ELF-1 (cell line): ENCODE measurements at places on chromosomes 7 and 10.
A peak's percentile ranks its signal among the peaks of the same experiment; 100 is the strongest.

GRCh38 chr10:44788147-44789129 is 122.7 kb upstream of the TMEM72 start:
- no peak for DNase-seq

DNA sequence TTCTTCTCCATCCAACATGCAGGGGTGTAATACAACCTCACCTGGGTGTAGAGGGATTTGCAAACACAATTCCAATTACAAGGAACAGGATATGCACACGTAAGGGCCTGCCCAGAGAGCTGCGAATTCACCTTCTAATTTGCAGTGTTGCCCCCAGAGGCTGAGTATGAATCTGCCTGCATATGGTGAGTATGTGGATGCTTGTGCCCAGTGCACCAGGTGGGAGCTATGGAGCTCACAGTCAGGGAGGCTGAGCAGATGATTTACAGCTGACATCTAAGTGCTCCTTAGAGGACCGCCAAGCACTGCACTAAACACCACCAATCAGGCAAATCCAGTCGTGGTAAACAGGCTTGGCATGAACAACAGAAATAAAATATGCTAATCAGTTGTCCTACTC is 132.0 kb downstream of the RELN start:
- DNase-seq = no peak

DNA sequence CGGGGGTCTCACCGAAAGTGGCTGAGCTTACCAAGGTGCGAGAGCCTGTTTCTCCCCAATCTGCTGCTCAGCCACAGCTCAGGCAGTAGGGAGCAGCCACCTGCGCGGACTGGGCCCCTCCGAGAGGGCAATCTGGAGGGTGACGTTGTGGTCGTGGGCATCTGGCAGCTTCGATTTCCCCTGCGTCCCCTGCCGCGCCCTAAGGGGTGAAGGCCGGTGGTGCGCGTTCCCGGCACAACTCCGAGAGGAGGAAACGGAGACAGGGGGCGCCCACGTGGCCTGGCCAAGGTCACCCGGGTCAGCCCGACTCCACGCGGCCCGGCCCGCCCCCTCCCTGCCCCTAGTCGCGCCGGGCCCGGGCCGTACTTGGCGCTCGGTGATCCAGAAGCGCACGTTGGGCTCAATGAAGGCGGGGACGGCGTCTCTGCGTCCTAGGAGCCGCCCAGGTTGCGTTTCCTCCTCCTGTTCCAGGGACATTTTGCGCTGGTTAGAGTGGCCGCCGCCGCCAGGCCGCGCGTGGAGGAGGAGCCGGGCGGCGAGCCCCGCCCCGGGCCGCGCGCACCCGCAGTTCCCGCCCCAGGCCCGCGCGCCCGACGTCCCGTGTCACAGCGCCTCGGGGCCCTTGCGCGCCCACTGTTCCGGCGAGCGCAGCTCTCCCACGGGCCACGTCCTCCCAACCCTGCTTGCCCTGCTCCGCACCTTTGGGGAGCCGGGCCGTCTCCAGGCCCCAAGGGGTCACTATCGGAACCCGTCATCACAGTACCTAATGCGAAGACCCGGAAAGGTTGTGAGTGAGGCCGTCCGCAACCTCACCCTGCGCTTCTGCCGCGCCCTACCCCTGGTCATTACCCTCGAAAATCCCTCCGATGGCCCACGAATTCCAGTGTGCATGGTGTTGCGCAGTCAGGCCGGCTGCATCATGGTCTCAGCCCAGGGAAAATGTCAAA is at the start of gene SFXN4:
Gene SFXN4, minus strand, starts transcription at position 544 of the 947 bp plus-strand sequence. Its CDS starts 67 bp downstream, at position 477.
- peak; percentile 69 for DNase-seq

DNA sequence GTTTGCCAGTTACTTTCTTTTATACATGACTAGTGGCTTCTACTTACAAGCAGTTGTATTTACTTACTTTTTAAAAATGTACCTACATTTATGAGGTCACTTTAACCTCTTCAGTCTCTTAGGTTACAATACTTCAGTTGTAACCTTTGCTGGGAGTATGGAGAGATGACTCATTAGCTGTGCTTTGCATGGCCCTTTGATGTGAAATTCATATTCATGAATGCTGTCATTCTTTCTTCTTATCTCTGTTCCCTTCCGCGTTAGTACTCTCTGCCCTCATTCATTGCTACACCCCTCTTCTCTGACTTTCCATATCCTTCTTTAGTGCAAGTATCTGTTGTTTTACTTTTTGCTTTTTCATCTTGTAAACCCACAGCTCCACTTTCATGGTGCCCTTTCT is 164.3 kb downstream of the BMPER start:
- no peak for DNase-seq

GRCh38 chr10:69716711-69717560 is 84.8 kb upstream of the COL13A1 start:
- peak; percentile 78 for DNase-seq

DNA sequence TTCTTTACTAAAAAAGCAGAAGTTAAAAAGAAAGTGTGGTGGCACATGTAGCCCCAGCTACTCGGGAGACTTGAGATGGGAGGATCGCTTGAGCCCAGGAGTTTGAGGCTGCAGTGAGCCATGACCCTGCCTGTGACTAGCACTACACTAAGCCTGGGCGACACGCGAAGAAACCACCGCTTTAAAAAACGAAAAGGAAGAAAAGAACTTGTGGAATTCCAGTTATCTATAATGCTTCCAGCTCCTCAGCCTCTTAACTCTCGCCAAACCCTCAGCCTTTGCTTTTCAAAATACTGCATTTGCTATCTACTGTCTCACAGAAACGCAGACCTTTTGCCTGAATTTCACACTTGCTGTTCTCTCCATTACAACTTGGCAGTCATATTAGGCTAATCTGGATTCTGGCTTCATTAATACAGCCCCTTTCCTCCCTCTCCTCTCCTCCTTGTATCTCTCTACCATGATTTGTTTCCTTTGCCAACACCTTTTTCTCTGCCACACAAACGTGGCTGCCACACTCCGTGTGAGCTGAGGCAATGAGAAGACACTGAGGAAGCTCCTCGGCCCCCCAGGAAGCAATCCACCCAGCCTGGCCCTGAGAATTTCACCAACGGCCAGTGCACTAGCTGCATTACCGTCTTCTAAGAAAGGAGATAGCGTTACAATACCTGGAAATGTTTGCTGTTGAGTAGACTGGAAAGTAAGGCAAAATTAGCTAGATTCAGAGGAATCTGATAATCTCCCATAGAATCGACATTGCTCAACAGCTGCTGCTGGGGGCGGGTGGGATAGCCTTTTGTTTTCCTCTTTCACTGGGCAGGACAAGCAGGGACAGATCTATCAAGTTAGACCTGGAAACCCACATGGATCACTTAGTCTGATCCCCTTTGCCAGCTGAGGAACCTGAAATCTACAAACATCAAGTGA is 37.2 kb downstream of the CALML5 start:
- peak; percentile 37 for DNase-seq

DNA sequence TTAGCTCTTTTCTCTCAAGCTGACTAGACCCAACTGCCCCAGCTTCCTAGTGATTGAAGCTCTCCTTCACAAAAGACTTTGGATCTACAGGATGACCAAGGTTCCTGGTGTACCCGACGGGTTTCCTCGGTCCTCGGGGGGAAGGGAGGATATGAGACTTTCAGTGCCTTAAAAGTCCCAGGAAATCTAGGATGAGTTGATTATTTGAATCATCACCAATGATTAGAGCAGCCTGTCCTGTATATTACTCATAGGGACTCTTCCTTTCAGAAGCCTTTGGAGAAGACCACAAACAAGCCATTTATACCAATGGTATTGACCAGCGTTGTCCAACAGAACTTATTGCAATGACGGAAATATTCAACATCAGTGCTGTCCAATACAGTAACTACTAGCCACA is 6.1 kb upstream of the ACTA2 start:
- DNase-seq = no peak

GRCh38 chr7:88818552-88818951 is 23.0 kb upstream of the TEX47 start:
- no peak for DNase-seq

DNA sequence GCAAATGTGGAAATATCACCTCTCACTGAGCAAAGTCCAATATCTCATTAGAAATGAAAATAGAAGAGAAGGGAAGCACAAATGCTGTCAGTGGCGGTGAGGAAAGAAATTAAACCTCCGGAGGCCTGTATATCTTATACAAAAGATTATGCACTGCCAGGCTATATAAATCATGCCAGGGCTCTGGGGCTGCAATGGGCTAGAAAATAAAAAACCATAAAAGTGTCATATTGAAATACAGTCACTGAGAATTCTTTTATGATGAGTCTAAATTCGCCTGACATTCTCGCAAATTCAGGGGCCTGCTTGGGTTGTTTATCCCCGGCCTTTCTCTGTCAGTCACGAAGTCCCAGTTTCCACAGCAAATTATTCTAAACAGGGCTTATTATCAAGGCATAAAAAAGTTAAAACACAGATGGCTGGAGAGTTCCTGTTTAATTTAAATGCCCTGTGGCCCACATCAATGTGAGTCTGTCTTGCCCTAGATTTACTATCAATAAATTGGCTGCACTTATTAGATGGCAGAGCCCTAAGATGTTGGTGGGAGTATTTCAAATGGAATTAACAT is 193.8 kb downstream of the SNX10 start:
- DNase-seq = no peak

- DNase-seq = no peak
Observed at GRCh38 chr7:112272921-112273561, 66.5 kb downstream of the ZNF277 start.

GRCh38 chr7:1675673-1676549 is 5.8 kb downstream of the ELFN1 start:
- no peak for DNase-seq

- DNase-seq = peak; percentile 39
Observed at GRCh38 chr10:44116474-44116873, 268.4 kb downstream of the CXCL12 start.

DNA sequence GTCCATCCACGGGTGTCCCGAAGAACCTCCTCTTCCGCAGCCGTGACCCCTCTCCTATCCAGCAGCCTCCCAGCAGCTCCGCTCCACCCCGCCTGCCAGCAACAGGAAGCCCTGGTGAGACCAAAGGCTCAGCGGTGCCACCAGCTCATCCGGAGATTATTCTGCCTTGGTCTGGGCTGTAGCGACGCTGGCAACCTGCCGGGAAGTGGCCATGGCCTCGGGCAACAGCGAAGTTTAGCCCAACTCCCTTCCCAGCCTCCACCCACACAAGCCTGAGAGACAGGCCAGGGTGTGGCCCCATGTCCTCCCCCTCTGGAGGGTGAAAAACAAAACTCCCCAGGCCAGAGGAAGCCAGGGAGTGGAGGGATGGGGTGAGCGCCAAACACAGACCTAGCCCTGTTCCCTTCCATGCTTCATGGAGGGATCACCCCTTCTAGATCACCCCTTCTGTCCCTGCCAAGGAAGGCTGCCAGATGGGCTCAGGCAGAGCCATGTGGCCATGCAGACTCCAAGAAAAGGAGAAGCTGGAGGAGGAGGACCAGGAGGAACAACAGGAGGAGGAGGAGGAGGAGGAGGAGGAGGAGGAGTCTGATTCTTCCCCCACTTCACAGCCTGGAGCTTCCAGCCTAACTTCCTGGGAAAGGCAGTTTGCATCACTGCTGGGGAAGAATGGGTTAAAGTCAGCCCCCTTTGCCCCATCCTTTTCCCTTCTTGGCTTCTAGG is 918 bp downstream of the CALHM2 start:
- DNase-seq = peak; percentile 76

- DNase-seq = no peak
Observed at GRCh38 chr10:88528201-88528600, 54.9 kb downstream of the RNLS start.
